RPMI8226 (cell line): ENCODE measurements at places on chromosomes 1 and 21.

GRCh38 chr1:53733975-53734649 lies 4.9 kb downstream of the GLIS1 start:
- DNase-seq: no peak

- peak; percentile 58 for DNase-seq
These were observed 19.2 kb upstream of the EVA1B start for GRCh38 chr1:36342426-36343185.

- DNase-seq: peak; percentile 75
These were observed 8.7 kb downstream of the UBE2G2 start for GRCh38 chr21:44792702-44793591.

DNA sequence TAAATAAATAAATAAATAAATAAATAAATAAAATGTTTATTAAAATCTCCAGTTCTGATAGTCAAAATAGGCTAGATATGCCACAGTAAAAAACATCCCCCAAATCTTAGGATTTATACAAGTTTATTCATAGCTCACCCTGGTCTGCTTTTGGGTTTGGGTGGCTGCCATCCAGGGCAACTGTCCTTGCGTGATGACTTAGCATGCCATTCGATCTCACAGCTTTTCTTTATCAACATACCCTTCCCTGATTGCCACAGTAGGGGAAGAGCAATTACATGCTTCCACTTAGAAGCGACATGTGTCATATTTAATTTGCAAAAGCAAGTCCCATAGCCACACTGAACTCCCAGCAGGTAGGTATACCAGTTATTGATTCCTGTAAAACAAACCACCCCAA lies 52.7 kb downstream of the TEX35 start:
- DNase-seq: no peak

DNA sequence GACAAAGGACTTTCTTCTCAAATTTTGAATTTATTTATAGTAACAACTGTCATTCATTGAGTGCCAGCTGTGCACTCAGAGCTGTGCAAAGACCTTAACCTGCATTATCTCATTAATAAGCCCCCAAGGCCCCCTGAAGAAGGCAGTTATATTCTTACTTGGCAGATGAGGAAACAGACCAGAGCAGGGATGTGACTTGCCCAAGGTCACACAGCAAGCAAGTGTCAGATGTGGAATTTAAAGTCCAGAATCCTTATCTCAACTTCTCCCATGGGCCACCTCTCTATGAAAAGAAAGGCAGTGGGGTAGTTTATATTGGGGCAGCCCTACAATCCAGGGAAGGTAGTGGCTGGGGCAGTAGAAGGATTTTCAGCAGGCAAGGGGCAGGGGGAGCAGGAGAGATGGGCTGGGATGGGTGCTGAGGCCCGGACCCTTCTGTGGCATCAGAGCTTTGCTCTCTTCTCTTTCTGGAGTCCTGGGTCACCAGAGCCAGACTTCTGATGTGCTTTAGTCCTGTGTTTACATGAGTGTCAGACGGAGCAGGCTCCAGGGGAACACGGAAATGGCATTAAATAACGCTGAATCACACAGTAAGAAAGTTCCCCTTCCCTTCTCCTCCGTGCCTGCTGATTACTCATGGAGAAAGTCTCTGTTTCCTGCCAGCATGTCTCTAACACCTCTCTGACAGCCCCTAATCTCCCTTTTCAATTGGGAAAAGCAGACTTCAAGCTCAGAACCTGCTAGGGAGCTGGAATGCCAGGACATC lies 39.5 kb downstream of the EPHB2 start:
- no peak for DNase-seq
